ENCODE measurements at places on chromosomes 6 and 20.

DNA sequence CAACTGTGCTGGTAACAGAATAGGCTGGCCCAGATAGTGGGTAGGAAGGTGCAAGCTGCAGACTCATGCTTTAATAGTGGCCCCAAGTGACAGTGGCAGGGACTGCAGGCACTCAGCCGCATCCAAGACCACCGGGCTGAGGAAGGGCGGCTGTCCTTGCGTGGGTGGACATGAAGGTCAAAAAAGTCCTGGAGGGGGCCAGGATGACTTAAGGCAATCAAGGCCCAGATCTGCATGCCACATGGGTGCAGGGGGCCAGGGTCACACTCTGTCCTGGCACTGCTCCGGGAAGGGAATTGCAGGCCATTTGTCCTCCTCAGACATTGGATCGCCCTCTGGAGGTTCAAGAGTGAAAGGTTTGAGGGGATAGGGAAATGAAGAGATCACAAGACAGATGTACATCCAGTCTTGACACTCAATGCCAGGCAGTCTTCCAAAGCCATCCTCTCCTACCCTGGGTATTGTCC is 10.4 kb upstream of the VNN2 start:
- DNase-seq = no peak

DNA sequence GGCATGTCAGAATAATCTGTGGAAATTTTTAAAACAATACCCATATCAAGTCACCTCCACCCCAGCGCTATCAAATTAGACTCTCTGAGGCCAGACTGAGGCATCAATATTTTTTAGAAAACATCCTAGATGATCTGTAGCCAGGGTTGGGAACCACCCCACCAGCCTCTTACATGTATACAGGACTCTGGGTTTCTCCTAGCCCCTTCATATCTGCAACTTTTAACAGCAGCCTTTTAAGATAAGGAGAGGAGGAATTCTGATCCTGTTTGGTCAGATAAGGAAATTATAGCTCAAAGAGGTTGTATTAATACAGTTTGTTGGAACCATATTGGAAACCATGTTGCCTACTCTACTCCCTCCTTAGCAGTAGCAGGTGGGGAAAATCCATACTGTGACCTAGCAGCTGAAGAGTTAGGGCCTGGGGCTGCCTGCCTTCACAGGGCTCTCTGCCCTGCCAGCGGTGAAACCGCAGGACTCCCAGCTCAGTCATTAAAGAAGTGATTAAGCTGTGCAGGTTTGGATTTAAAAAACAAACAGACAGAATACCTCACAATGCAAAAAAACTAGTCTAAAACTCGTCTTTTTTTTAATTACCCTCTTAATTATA is 30.0 kb downstream of the BRPF3 start:
- DNase-seq = no peak

DNA sequence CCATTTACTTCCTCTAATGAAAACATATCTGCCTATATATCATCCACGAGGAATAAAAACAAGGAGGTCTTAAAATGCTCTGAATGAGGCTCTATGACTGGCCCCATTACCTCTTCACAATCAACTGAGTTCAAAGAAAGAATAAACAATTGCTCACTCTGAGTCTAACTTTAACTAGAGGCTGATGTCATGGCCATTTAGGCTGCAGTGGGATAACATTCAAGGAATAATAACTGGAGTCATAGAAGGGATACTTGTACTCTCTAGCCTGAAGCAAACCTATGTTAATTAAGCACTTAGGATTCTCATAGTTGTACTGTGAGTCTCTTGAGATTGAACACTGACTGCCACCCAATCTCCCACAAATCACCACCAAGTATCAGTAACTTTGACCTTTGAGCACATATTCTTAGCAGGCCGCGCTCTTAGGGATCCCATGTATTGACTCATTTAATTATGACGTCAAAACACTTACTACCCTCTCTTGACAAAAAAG is 70.2 kb downstream of the PERP start:
- DNase-seq = no peak

DNA sequence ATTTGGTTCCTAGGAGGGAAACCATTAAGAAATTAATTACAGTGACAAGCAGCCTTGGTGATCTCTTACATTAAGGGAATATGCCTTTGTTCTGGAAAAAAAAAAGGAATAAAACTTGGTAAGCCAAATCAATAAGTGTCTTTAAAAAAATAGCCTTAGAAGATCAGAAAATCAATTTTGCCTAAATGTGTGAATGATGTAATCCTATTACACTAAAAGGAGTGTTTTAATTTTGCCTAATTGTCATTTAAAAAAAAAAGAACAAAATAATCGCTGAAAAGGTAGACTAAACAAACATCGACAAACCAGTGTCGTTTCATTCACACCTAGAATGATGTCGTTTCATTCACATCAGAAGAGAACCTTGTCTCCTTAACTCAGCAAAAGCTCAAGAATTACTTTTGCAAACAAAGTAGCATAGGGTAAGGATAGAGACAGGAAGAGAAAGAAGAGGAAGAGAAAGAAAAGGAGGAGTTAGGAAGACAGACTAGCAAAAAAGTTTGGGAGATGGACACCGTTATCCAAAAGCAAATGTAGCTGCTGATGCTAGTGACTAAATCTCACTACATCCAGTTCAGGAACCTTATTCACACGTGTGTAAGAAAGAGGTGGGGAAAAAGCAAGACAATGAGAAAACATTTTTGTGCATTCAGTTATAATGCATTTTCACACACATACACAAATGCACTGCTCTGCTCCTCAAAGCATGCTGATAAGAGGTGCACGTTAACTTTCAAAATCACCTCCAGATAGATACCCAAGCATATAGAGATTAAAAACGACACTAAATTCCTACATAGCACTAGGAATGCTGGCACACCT is 60.6 kb downstream of the HIVEP2 start:
- DNase-seq = no peak

GRCh38 chr6:108661430-108661829 is 100.7 kb downstream of the FOXO3 start:
- no peak for DNase-seq

GRCh38 chr6:37994223-37994622 is 174.7 kb downstream of the ZFAND3 start:
- DNase-seq = no peak
